ENCODE measurements at places on chromosomes 3 and 15.

DNA sequence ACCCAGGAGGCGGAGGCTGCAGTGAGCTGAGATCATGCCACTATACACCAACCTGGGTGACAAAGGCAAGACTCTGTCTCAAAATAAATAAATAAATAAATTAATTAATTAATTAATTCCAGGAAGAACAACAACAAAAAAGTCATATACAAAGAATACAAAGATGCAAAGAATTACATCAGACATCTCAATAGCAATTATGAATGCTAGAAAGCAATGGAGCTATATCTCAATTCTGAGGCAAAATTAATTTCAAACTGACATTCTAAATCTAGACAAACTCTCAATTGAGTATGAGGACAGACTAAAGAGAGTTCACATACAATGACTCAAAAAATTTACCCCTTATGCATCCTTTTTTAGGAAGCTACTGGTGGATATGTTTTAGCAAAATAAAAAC is 69.6 kb upstream of the CTNNB1 start:
- DNase-seq: no peak

GRCh38 chr15:62145015-62145735 is 19.9 kb downstream of the C2CD4B start:
- no peak for DNase-seq

- no peak for DNase-seq
Measured at GRCh38 chr15:77499087-77499760, 78.5 kb downstream of the HMG20A start.

- DNase-seq: no peak
Measured at GRCh38 chr3:174986685-174987084, 127.6 kb downstream of the NAALADL2 start.

GRCh38 chr3:117218641-117219048 is 509.1 kb downstream of the TUSC7 start:
- no peak for DNase-seq

DNA sequence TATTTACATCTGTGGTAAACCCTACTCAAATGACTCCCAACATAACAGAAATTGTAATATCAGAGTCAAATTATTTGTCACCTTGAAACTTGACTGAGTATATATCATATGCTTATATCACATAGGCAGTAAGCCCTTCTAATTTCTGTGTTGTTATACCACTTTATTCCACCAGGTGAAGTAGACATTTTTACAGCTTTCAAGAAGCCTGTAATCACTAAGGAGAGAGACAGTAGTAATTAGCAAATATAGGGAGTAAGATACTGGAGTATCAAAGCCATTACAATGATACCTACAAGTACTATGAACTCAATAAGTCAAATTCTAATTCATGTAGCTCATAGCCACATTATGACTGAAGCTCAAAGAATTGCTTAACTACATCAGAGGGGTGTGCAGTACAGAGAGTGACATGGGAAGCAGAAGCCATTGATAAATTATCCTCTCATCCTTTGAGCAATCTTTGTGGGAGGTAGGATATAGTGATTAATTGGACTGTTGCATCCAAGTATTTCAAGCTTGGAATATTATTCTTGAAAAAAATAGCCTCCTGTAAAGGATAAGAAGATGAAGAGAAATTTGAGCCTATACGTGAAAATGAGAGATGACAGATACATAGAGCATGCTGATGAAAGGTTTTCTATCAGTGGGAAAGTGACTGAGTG is 1005.9 kb downstream of the ZPLD1 start:
- DNase-seq: no peak

DNA sequence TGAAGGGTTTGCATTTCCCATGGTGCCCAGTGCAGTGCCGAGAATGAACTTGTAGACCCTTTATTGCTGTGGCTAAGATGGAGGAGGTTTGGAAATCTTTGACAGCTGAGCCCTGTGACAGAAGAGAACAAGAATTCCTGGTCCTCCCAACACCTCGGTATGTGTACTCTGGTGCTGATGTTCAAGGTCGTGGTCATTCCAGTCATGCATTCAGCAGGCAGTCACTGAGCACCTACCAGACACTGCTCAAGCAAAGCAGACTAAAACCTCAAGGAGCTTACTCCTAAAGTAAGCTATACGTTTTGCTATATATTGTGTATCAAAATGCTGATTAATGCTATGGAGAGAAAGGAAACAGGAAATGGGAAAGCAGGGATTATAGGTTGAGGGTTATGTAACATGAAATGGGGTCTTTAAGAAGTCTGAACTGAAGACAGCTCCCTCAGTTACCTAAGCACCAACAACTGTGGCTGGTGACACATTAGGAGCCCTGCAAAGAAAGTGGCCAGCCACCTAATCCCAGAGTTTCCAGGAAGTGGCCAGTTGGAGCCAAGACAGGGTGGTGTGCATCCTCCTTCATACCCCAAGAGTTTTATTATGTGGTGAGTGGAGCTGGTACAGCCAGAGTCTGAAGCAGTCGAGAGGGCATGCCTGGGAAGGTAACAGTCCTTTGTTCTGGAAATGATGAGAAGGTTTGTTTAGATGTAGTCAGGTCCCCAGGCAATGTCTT is 65.0 kb downstream of the CCNL1 start:
- DNase-seq: no peak

DNA sequence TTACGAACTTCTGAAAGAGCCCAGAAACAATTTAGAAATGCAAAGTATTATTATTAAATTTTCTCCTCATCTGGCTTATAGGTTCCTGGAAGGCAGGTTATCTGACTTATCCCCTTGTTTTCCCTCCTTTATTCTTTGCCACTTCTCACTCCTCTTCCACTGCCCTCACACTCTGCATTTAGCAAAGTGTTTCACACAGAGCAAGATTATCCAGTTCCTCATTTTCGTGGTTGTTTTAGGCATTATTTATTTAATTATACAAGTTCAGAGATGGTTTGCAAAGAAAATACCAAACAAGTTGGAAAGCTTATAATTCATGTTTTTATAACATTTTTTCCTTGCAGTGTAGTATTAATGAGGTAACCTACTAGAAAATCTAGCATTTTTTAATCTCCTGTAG is 544.9 kb downstream of the NSUN3 start:
- DNase-seq: no peak

DNA sequence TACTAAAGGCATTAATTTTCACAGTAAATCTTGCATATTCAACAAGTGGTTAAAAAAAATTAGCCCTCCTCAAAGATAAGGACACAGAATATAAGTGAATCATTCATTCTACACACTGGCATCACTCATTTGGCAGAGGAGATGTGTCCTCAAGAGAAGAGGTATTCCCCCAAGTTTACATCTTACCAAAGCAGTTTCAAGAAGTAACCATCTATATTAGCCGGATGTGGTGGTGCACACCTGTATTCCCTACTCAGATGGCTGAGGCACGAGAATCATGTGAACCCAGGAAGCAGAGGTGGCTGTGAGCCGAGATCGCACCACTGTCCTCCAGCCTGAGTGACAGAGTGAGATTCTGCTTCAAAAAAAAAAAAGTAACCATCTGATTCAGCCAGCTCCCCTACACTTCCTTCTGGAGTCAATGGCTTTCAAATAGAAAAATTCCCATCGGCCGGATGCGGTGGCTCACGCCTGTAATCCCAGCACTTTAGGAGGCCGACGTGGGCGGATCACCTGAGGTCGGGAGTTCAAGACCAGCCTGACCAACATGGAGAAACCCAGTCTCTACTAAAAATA is 15.4 kb downstream of the RAF1 start:
- DNase-seq: no peak

DNA sequence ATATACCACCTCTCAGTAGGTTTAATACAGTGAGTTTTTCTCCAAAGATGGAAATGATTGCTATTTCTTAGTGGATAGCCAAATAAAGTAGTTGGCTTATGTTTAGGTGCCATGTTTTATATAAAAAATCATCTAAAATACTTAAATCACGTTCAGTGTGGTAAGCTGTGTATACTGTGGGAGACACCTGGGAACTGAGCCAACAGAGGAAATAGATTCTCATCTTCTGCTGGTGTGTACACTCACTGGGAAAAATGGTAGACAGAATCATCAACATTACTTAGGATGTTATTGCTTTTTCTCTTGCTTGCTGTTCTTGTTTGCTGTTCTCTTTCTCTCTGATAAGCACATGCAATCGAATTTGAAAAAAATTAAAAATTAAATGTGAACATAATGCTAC is 112.6 kb upstream of the MB21D2 start:
- DNase-seq: no peak

- no peak for DNase-seq
Measured at GRCh38 chr3:179082416-179082815, 10.8 kb upstream of the ZMAT3 start.

DNA sequence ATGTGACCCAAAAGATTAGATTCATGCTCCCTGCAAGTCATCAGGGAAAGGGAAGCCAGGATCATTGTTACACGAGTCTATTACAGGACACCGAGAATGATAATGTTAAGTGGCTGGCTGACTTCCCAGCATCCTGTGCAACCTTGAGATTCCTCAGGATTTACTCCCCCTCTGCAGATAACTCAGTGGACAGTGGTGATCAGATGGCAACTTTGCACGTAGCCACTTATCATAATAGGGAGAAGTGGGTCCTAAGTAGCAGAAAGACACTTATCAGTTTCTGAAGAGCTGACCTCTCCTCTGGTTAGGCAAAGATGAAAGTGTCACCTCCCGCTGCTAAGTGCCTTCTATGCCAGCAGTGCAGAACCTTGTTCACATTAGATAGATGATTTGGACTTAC is 6.7 kb upstream of the TMPRSS7 start:
- no peak for DNase-seq

DNA sequence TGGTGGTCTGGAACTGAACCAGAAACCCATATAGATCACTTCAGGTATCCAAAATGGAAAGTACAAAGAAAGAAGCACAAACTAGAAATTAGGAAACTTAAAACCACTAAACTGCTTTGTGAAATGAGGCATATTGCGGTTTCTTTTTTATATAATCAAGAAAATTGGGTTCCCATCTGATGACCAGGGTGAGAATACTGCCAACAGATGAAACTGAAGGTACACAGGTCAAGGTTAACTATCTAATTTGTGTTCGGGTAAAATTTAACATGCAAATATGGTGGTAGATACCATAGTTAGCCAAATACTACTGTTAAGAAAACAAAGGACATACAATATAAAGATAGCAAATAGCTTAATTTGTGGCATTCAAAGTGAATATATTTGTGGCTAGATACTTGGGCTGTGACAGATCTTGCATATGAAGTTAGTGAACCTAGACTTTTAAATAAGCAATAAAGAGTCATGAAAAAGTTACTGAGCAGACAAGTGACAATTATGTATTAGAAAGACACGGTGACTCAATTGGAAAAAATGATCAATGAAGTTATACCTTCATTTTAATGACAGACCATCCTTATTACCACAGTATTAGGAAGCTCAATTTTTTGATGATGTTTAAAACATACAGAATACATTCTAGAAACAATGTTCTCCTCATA is 127.4 kb downstream of the NR2E3 start:
- DNase-seq: no peak

DNA sequence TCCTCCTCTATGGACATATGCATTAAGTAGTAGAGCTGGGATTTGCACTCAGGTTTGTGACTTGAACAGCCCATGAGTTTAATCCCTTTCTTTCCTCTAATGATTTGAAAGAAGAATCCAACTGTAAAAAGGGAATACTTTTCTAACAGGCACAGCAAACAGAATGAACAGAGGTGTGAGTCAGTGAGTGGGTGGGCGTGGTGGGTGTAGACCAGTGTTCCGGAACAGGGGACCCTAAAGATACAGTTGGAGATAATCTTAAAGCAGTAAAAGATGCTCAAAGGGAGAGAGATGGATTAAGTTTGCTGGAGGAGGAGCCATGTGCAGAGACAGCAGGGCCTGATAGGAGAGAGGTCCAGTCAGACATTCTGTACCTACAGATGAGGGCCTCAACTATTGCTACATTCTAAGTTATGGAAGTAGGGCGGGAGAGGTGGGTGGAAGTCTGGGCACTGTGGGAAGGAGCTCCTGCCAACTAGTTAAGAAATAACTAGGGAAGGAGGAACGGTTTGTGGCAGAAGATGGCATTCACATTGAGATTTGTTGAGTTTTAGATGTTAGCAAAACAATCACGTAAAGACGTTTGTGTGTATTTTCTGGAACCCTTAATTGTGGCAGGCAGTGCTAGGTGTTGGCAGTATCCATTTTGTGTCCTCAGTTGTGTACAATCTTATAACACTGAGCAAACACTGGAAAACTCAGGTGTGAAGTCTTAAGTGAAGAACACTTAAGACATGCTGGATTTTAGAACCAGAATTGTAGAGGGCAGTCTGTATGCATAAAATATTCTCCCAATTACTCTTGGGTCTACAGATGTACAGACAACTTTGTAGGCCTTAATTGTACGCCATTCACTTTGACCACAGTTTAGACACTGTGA is 511.0 kb downstream of the GRM7 start:
- DNase-seq: no peak

DNA sequence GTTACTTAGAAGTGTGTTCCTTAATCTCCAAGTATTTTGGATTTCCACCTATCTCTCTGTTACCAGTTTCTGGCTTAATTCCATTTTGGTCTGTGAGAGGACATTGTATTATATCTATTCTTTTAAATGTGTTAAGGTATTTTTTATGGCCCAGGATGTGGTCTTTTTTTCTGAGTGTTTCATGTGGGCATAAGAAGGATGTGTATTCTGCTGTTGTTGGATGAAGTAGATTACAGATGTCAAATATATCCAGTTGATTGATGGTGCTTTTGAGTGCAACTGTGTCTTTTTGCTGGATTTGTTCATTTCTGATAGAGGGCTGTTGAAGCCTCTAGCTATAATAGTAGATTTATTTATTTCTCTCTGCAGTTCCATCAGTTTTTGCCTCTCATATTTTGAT is 136.5 kb upstream of the AZI2 start:
- no peak for DNase-seq

DNA sequence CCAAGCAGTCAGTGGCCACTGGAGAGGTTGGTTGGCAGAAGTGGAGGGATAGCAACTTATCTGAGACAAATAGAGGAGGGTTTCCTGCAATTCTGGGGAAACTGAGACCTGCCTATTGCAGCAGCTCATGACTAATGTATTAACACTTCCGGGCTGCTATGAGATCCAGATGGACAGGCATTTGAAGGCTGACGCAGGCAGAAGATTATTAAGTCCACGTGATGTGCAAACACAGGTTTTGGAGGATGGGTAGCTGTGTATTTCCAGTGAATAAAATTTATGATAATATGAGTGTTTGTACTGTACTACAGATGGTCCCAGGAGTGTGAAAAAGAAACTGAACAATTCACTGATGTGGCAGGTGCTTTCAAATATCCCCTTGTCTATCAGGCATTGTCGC is 28.5 kb upstream of the CFAP161 start:
- DNase-seq: no peak
